Muscle of arm (tissue), 14 donors: ENCODE measurements at places on chromosomes 16 and 17.

DNA sequence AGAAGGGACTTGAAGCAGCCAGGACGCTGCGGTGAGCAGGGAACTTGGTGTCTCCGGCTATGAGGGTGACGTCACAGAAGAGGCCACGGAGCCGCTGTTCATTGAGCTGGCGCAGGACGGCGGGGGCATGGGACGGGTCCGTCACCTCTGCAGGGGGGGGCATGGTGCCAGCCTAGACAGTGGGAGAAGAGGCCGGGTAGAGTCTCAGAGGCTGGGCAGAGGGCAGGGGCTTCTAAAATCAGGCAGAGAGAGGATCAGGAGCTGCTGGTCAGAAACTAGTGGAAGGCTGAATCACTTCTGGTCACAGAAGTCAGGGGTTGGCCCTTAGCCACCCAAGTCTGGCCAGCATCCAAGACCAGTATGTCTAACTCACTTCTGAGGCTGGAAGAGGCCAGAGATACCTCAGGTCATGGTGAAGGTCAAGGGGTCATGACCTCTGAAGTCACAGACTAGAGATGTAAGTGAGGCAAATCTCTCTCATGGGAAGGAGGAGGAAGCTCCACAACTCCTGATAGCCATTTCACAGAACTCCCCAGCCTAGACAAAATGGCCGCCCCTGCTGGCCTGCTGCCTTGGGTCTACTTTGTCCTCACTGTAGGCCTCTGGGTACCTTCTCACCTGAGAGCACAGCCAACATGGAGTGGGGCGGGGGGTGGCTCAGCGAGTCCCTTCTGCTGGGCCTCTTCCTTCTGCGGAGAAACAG is 12.6 kb downstream of the ZBTB4 start:
- DNase-seq: no peak

GRCh38 chr16:10514369-10515055 is 65.9 kb downstream of the EMP2 start:
- DNase-seq: peak; percentile 44

DNA sequence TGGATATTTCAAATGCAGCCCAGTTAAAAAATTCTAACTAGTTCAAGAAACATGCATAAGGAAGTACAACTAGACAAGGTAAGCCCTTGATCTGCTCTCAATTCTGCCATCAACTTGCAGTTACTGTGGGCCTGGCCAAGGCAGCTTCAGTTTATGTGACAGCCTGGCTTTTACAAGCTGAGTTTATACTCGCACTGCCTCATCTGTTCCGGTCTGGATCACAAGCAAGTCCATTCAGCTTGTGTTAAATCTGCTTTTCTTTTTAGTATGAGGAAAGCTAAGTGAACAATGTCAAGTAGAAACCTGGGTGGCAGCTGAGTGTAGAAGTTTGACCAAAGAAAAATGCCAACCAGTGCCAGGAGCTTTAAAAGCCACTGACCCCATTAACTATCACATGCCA is 76.6 kb upstream of the CORO6 start:
- DNase-seq: no peak

DNA sequence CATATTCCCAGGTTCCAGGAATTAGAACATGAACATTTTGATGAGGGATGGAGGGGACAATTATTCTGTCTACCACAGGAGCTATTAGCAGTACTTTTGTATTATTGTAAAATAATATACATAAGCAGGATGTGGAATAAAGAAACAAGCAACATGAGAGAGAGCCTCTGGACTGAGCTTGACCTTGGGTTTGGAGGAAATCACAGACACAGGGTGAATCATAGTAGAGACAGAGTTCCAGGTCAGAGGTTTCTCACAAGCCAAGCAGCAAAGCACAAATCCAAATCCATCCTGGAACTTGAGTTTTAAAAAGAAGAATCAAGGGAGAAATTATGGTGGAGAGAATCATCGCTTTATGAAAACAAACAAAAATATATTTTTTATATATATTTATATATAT is 5.1 kb downstream of the KRT31 start:
- no peak for DNase-seq

- no peak for DNase-seq
Observed at GRCh38 chr17:13635951-13636350, 34.2 kb upstream of the HS3ST3A1 start.

GRCh38 chr17:11284811-11285210 is 43.8 kb downstream of the SHISA6 start:
- no peak for DNase-seq

DNA sequence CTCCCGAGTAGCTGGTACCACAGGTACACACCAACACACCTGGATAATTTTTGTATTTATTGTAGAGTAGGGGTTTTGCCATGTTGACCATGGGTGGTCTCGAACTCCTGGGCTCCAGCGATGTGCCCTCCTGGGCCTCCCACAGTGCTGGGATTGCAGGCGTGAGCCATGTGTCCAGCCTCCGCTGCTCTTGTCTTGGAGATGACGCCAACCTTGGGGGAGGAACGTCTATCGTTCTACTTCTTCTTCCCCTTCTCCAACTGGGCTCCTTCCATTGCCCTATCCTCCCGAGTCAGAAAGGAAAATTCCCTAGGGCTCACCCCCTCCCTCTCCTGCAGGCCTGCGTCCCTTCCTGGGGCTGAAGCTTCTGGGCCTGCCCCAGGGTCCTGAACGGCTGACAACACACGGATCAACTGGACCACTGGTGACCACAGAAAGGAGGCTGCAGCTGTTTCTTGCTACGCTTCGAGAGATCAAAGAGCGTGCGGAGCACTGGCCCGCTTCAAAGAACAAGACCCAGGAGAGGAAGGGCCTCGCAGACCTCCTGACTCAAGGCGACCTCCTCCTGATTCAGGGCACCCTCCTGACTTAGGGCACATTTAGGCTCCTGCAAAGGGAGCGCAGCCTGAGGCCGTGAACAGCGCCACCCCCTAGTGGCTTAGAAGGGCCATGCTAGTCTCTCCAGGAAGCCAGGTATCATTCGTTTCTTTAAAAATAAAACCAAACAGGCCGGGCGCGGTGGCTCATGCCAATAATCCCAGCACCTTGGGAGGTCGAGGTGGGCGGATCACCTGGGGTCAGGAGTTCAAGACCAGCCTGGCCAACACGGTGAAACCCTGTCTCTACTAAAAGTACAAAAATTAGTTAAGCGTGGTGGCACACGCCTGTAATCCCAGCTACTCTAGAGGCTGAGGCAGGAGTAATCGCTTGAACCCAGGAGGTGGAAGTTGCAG is 48.5 kb upstream of the HELZ start:
- DNase-seq: no peak

GRCh38 chr16:88508868-88509748 is 56.0 kb downstream of the ZFPM1 start:
- DNase-seq: no peak

GRCh38 chr16:86598607-86599565 is 20.5 kb downstream of the FOXL1 start:
- no peak for DNase-seq

DNA sequence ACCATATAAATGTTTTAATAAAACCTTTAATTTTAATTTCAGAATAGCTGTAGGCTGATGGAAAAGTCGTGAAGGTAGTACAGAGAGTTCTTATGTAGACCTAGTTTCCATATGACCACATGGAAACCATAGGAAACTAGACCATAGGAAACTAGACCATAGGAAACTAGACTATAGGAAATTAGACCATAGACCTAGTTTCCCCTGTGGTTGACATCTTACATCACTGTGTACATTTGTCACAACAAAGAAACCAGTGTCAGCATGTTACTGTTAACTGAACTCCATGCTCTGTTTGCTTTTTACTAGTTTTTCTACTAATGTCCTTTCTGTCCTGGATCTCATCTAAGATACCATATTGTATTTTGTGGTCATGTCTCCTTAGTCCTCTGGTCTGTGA is 14.6 kb downstream of the NUDT7 start:
- DNase-seq: no peak

DNA sequence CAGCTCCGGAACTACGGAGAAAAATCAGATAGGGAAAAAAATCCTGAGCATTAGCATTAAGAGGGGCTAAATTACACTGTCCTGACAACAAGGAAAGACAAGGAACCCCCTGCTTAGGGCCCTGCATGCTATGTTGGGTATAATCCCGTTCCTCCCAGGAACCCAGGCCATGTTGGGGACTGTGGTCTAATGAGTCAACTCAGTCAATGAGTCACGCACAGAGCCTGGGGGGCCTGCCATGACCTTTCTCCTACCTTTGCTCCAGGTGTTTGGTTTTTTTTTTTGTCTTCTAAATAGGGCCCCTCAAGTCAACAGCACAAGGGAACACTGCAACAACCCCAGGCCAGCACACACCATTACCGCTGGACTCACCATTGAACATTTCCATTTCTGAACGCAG is 8.9 kb upstream of the ZNF200 start:
- DNase-seq: no peak

- no peak for DNase-seq
Observed at GRCh38 chr16:28475221-28475620, 3.1 kb upstream of the NPIPB7 start.

DNA sequence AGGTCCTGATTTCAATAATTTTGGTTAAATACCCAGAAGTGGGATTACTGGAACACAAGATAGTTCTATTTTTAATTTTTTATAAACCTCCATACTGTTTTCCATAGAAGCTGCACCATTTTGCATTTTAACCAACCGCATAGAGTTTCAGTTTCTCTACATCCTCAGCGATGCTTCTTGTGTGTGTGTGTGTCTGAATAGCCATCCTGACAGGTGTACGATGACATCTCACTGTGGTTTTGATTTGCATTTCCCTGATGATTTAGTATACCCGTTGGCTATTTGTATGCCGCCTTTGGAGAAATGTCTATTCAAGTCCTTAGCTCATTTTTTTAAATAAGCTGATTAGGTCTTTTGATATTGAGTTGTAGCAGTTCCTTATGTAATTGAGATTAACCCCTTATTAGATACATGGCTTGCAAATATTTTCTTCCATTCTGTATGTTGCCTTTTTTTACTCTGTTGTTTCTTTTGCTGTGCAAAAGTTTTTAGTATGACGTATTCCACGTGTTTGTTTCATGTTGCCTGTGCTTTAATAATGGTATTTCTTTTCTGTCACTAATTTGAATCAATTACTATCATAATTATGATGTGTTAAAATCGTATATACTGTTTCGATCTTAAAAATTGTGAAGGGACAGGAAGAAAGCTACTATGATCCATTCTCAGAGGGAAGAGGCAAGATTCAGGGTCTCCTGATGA is 227.2 kb upstream of the MON1B start:
- no peak for DNase-seq

GRCh38 chr17:10251212-10251948 is 53.0 kb upstream of the GAS7 start:
- no peak for DNase-seq

DNA sequence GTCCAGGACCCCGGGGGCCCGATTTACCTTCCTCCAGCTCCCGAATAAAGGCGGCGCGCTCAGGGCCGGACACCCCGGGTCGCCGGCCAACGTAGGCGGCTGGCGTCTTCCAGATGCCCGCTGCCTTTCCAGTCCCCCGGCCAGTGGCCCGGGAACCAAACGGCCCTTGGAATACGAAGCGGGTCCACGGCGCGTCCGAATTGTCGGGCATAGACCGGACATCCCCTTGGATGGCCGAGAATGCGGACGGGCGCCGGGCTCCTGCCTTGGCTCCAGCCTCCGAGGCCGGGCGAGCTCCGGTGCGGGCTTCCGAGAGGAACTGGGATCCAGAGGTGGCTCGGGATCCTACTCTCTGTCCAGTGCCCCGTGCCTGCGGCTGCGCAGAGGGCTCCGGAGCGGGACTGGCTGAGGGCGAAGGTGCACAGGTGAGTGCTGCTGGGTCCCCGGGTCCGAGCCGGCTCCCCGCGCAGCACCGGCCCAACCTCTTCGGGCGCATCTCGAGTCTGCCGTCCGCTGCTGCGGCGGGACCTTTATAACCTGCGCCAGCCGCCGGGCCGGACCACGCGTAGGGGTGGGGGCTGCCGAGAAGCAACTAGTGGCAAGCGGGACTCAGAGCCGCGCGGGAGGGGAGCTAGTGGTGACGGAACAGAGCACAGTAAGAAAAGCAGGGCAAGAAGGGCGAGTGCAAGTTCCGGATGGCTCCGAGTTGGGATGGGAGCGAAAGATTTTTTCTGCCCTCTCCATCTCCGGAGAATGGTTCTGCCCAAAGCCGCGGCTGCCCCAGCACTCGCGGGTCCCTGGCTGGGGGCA is at the start of gene HAP1:
Gene HAP1, minus strand, starts transcription at position 505 of the 810 bp plus-strand sequence. Its CDS starts 9 bp downstream, at position 496.
- DNase-seq: peak; percentile 7

DNA sequence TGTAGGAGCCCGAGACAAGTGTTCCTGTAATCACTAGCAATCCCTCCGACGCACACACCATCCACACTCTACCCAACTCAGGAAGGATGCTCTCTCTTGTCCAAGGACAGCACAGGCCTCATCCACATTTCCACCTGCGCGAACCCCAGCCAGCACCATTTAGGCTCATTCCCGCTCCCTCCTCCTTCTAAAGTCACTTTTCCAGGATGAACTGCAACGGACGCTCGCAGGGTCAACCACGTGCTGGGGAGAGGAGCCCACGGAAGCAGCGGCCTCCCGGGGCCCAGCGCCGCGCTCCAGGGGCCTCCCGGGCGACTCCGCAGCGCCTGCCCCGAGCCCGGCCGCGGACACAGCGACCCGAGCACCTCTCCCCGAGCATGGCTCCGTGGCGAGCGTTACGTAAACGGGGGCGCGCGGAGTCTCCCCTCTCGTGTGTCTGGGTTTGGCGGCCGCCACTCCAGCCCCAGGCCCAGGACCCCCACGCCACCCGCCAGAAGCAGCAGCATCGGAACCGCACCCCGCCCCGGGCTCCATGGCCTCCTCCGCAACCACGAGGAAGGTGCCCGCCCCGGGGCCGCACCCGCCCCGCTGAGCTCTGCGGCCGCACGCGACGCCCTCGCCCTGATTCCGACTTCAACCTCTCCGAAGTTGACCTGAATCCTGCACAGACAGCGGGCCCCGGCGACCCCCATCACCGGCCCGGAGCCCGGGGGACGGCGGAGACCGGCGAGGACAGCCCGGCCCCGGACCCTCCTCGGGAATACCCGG is 668 bp downstream of the USP36 start:
- no peak for DNase-seq

GRCh38 chr17:31585280-31585630 is 193.8 kb downstream of the RAB11FIP4 start:
- DNase-seq: no peak

- peak; percentile 16 for DNase-seq
Observed at GRCh38 chr17:41496803-41497484, 7.2 kb upstream of the KRT36 start.

DNA sequence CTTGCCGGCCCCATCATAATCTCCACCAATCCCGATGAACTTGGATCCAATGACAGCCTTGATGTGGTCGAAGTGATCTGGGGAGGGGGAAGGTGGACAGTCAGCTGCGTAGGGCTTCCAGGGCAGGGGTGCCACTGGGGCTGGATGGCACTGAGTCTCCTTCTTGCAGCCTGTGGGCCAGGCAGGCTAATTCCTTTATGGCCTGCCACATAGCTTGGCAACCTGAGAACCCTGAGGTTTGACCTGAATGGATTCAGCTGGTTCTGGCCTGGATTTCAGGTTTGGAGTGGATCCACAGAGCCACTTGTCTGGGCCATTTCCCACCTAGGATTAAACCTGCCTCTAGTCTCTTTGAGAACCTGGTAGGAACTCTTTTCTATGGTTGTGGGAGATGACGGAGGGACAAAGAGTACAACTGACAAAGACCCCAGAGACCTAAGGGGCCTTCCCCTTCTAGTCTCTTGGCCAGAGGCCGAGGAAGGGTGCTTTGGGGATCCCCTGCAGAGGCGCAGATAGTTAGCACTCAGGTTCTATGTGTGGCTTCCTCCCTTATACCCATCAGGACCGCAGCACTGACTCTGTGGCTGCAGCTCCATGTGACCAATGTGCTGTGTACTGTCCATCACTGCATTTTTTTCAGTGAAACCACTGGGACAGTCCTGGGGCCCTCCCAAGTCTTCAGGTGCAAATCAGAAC is 9.2 kb upstream of the DPEP3 start:
- no peak for DNase-seq
